ENCODE measurements at places on chromosomes 16 and 17.

GRCh38 chr16:47574091-47575054 lies 113.2 kb downstream of the PHKB start:
- DNase-seq: no peak

- DNase-seq: no peak
Measured at GRCh38 chr16:75919664-75920063, 193.4 kb upstream of the CPHXL start.

- no peak for DNase-seq
Measured at GRCh38 chr17:49723423-49723822, 15.7 kb upstream of the SLC35B1 start.

- DNase-seq: no peak
Measured at GRCh38 chr17:19470530-19471261, 59.7 kb downstream of the RNF112 start.

DNA sequence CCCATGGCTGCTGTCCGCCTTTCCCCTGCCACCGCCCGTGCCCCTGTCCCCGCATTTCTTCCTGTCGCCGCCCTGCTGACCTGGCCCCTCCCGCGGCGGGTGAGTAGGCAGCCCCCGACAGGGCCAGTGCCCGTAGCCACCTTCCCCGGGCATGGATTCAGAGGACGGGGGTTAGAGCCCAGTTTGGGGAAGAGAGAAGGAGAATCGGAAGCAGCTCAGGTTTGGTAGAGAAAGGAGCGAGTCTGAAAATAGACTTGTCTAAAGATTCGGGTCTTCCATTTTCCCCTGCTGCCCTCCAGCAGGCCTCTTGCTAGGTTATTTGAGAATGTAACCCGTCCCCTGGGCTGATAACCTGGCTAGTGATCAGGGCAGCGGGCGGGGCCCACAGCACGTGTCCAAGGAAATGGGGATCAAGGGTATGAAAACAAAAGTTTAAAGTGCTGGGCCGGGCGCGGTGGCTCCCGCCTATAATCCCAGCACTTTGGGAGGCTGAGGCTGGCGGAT lies 7.9 kb upstream of the CLDN9 start:
- DNase-seq: no peak

GRCh38 chr16:84303023-84303422 lies 8.3 kb downstream of the WFDC1 start:
- DNase-seq: no peak

- DNase-seq: no peak
Measured at GRCh38 chr16:28585674-28586073, 11.2 kb downstream of the SULT1A2 start.

GRCh38 chr16:66451548-66451947 lies 24.5 kb downstream of the BEAN1 start:
- no peak for DNase-seq

GRCh38 chr17:29565643-29566472 lies 979 bp downstream of the ABHD15 start:
- DNase-seq: no peak

- no peak for DNase-seq
Measured at GRCh38 chr16:75022567-75022966, 23.7 kb downstream of the ZNRF1 start.

- no peak for DNase-seq
Measured at GRCh38 chr17:45745601-45746494, 38.3 kb upstream of the CRHR1 start.

DNA sequence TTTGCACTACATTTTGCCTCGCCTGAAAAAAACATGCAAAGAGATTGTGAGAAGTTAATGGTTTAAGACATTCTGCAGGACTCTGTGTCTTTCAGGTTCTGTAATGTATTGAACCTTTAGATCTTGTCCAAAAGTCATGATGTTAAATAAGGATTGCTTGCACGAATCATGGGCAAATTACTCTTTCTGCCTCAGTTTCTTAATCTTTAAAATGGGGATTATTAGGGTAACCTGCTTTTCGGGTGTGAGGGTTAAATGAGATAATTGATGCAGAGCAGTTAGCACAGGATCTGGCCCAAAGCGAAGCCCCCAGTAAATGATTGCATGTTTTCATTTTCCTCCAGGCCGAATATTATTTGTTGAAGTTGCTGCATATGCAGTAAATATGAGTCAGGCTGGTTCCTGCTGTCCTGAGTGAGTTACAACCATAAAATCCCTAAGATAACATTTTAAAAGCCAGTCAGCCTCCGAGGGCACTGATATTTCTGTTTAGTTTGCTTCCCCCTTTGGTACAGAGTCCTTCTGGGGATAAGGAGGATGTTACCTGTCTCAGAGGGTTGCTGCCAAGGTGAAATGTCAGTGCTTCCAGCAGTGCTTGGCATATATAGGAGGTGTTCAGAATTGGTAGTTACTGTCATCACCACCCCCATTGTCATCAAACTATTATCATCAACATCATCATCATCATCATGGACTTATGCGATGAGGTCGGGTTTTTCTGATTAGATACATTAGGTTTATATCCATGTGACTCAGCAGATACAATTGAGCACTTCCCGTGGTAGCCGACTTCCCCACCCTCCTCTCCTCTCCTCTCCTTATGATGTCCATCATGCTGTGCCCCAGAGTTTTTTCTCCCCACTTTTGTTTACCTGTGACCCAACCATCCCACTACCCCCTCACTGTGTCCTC lies 20.6 kb upstream of the ARHGAP17 start:
- no peak for DNase-seq

DNA sequence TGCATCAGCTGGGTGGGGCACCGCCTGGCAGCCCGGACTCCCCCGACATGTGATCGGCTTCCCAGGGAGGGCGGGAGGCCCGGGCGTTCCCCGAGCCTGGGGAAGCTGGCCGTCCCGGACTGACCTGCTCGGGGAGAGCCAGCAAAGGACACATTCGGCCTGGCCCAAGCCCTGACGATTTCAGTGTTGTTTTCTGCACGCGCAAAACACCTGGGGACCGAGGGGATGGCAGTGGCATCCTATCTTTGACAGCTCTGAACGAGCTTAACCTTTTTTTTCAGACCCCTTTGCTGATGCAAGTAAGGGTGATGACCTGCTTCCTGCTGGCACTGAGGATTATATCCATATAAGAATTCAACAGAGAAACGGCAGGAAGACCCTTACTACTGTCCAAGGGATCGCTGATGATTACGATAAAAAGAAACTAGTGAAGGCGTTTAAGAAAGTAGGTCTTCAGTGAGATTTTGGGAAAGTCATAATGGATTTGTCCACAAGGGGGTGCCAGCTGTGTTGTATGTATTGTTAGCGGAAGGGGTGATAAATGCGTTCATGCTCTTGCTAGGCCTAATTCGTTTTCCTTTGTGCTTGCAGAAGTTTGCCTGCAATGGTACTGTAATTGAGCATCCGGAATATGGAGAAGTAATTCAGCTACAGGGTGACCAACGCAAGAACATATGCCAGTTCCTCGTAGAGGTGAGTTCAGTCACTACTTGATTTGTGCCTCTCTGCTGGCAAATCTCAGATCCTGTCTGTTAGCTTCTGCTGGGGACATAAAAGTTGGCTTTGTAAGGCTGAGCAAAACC lies 1.0 kb downstream of the EIF1 start:
- no peak for DNase-seq

- DNase-seq: no peak
Measured at GRCh38 chr17:59505610-59506276, 59.7 kb upstream of the DHX40 start.

- no peak for DNase-seq
Measured at GRCh38 chr17:22463110-22463850, 771.0 kb downstream of the KCNJ18 start.

GRCh38 chr17:703081-703875 lies 11.4 kb downstream of the VPS53 start:
- no peak for DNase-seq

- DNase-seq: no peak
Measured at GRCh38 chr16:30524575-30525568, 1.5 kb downstream of the ZNF768 start.

- no peak for DNase-seq
Measured at GRCh38 chr17:43967251-43967875, 13.6 kb upstream of the PYY start.

GRCh38 chr16:89334050-89334449 lies 116.5 kb downstream of the ZNF778 start:
- DNase-seq: no peak

DNA sequence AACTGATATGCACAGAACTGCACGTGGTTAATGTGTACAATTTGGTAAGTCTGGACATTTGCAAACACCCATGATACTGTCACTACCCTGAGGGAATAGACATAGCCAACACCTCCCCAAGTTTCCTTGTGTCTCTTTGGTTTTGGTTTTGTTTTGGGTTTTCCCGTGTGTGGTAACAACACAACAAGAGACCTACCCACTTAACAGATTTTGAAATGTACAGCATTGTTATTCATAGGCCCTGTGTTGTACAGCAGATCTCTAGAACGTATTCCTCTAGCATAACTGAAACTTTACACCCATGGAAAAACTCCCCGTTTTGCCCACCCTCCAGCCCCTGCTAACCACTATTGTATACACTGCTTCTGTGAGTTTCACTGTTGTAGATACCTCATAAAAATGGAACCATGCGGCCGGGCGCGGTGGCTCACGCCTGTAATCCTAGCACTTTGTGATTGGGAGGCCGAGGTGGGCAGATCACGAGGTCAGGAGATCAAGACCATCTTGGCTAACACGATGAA lies 76.3 kb upstream of the TBC1D3K start:
- no peak for DNase-seq

DNA sequence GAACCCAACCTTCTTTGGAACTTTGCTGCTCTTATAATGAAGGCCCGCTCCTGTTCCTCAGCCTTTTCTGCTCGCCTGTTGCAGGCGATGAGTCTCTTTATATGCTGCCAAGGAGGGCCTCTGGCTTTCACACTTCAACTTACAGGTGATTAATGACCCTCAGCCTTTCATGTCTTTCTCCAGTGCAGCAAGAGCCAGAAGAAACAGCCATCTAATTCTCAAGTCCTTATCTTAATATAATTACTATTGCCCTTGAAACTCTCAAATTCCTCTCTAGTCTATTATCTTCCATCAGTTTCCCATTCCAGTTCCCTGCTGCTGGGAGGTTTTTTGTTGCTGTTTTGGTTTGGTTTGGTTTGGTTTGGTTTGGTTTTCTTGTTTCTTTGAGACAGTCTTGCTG lies 121.8 kb upstream of the MED13 start:
- no peak for DNase-seq

GRCh38 chr17:40567377-40567776 lies 2.1 kb upstream of the CCR7 start:
- DNase-seq: no peak

- DNase-seq: no peak
Measured at GRCh38 chr17:2034157-2034556, 4.2 kb downstream of the DPH1 start.

DNA sequence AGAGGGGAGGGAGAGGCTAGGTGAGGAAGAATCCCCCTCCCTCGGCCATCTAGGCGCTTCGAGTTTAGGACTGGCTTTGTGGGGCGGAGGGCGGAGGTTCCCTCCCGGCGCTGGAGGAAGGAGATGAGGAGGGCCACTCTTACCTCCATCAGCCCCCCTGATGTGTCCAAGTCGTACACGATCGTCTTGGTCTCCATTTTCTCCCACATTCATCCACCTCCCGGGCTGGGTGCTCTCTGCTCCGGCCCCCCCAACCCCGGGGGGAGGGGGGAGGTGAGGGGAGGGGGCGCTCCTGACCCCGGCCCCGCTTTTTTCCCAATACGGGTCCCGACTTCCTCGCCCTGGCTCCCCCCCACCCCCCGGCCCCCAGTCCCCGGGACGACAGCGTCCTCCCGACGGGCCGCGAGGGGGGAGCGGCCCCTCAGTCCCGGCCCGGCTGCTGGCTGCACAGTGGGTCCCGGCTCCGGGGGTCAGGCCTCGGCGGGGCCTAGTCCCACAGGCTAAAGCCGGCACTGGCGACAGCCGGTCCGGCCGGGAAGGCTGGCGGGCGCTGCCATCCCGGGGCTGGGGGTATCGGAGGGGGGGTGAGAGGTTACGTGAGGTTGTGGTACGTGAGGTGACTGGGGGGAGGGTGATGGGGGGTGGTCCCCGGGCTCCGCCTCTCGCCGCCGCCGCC lies 428 bp downstream of the PHF12 start:
- DNase-seq: no peak

- DNase-seq: no peak
Measured at GRCh38 chr16:2223942-2224486, 623 bp downstream of the E4F1 start.

- DNase-seq: no peak
Measured at GRCh38 chr17:48767263-48767774, 38.8 kb upstream of the HOXB13 start.

GRCh38 chr16:3198334-3199072 lies 10.5 kb downstream of the OR1F1 start:
- no peak for DNase-seq

- DNase-seq: no peak
Measured at GRCh38 chr16:80935691-80936090, 71.0 kb downstream of the CMC2 start.

DNA sequence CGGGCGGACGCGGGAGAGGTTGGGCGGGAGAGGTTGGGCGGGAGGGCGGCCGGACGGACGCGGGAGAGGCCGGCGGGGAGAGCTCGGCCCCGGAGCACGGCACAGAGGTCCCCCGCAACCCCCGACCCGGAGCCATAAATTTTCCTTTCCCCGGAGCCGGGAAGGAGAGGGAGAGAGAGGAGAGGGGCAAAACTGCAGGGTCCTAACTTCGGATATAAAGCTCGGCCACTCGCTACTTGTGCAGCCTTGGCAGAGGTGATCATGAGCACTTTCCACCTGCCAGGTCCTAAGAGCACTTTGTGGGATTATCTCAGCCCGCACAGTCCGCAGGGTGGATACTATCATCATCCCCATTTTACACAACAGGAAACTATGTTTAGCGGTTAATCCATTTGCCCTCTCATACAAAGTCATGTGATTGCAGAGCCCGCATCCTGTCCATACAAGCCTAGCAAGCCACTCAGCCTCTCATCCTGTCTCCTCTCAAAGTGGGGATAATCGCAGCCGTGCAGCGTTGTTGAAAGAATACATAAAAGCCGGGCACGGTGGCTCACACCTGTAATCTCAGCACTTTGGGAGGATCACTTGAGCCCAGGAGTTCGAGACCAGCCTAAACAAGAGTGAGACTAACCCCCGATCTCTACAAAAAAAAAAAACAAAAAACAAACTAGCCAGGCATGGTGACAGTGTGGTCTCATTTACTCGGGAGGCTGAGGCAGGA lies 780 bp upstream of the DCAKD start:
- DNase-seq: no peak

All from stimulated activated CD4-positive, alpha-beta T cell treated with anti-CD3 and anti-CD28 coated beads, Interleukin-1b, Interleukin-23, amount 100 ng/mL, for 1 hour (primary cell).